Progenitor cell of endocrine pancreas (in vitro differentiated cells): ENCODE measurements at places on chromosomes 3 and 15.

- no peak for DNase-seq
Measured at GRCh38 chr15:82737975-82738374, 28.3 kb upstream of the AP3B2 start.

- no peak for DNase-seq
Measured at GRCh38 chr3:40996827-40997710, 202.2 kb upstream of the CTNNB1 start.

GRCh38 chr3:62144482-62144881 is 228.9 kb downstream of the FEZF2 start:
- DNase-seq, result no peak

DNA sequence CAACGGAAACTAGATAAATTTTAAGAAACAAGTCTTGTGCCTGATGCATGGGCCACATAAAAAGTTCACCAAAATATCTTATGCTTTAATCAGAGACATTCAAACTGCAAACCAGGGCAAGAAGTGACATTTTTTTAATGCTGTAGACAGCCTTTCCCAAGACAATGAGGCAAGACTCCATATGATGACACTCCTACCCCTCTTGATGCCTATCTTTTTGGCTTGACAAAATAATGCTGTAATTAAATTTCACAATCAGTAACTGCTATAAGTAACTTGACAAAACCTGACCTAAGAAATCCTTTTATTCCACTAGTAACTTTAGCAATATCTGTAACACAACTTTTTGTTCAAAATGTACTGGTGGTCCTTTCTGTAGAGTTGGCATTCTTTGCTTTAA is 48.7 kb downstream of the ECT2 start:
- no peak for DNase-seq

DNA sequence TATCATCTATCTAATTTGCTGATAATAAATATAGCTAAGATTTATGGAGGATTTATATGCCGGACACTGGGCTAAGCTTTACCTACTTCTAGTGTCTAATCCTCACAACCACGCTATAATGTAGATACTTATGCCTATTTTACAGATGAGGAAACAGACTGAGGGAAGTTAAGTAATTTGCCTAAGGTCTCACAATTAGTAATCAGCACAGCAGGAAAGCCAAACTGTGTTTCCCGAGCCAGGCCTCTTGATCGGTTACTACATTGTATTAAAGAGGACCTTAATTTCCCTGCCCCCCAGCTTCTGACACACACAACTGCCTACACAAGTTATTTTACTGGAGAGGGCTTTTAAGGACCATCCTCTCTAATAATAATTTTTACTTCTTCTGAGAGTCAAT is 40.9 kb downstream of the ONECUT1 start:
- no peak for DNase-seq

DNA sequence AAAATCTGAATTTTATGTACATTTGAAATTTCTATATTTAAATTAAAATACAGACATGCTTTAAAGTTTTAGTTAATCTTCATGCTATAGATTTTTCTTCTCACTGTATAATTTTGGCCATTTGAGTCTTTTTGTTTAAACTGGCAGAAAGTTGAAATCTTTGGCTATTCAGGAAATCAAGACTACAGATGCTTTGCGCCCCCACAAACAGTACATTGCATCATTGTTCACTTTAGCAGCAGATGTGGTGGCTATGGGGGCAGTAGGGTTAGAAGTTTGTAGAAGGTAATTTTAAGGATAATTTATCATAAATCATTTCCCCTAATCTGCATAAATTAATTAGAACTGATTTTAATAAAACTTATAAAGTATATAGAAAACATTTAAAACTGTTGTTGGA is 20.9 kb downstream of the SPPL2A start:
- no peak for DNase-seq

GRCh38 chr15:79310612-79310984 is 314 bp upstream of the TMED3 start:
- no peak for DNase-seq
